ENCODE measurements at places on chromosomes 3 and 15. TPM values are rescaled to one million over a fixed set of nuclear protein-coding genes. Genes with fewer than 3 reads are reported as not detected.

Gene ELL3
- total RNA-seq: 6.1 TPM

Gene LMAN1L
- not detected for total RNA-seq

Gene CIDEC
- total RNA-seq: not detected

Gene TMEM207
- not detected for total RNA-seq

- no peak for DNase-seq
Measured at GRCh38 chr3:149448331-149448831, 26.1 kb upstream of the TM4SF4 start.

DNA sequence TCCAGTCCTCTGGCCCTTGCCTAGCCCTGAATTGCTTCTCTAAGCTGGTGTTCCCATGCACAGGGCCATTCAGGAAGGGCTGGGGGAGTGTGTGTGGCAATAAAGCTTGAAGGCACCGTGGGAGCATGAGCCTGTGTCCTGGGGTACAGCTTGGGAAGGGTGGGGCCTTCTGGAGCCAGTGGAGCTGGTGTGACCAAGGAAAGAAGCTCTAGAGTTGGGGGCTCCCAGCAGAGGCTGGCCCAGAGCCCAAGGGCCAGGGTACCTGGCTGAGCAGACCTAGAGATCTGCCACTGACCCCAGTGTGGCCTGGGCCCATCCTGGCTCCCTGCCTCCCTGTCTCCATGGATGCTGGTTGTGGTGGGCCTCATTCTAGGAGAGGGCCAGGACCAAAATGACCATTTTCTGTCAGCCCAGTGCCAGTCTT, 8.1 kb downstream of the ABTB1 start:
- DNase-seq: no peak

DNA sequence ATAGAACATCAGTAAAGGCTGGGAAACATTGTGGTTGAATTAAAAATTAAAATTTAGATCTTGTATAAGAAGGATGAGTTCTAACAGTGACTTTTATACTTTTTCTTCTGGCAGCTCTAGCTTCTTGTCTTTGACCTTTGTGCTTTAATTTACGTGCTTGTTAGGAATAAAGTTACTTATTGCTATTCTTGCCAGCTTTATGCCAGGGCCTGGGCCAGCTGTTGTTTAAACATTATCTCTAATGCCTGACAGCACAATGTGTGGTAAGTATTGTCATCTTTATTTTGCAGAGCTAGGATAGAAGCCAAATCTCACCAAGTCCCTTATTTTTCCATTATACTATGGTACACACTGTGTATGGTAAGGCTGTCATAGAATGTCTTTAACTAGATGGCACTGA, 766.7 kb upstream of the GOLIM4 start:
- peak; percentile 35 for DNase-seq

GRCh38 chr3:32391643-32392535, at the start of gene CMTM7:
Gene CMTM7 (plus strand): TSS chr3:32391853. CDS start chr3:32391907, 54 bp downstream.
- peak; percentile 69 for DNase-seq

DNA sequence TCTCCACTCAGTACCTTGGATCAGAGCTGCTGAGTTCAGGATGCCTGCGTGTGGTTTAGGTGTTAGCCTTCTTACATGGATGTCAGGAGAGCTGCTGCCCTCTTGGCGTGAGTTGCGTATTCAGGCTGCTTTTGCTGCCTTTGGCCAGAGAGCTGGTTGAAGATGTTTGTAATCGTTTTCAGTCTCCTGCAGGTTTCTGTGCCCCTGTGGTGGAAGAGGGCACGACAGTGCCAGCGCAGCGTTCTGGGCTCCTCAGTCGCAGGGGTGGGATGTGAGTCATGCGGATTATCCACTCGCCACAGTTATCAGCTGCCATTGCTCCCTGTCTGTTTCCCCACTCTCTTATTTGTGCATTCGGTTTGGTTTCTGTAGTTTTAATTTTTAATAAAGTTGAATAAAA, 7.0 kb upstream of the PODXL2 start:
- no peak for DNase-seq

- DNase-seq: no peak
Measured at GRCh38 chr3:114299421-114299820, 5.6 kb downstream of the TIGIT start.

GRCh38 chr15:48090115-48090514, 30.7 kb upstream of the SLC24A5 start:
- DNase-seq: no peak

All from tongue (tissue), 3 donors.